Ascending aorta (tissue), 2 donors: ENCODE measurements at places on chromosomes 1 and 21. TPM values are rescaled to one million over a fixed set of nuclear protein-coding genes. Genes with fewer than 3 reads are reported as not detected.

- H3K4me3 ChIP-seq: no peak overlapping the region
- no peaks in the 10 kb centered on the region for H3K4me1 ChIP-seq
- no peak overlapping the region for H3K27ac ChIP-seq
- H3K36me3 ChIP-seq: no peaks in the 10 kb centered on the region
- no peaks in the 10 kb centered on the region for H3K27me3 ChIP-seq
- peak; percentile 2 for DNase-seq
Observed at GRCh38 chr1:38603907-38604306, 255.7 kb downstream of the RRAGC start.

GRCh38 chr1:168628807-168629206 is 52.4 kb downstream of the XCL1 start:
- H3K27ac ChIP-seq: no peak overlapping the region
- no peaks in the 10 kb centered on the region for H3K27me3 ChIP-seq
- no peaks in the 10 kb centered on the region for H3K36me3 ChIP-seq
- no peak for DNase-seq
- H3K4me3 ChIP-seq: no peak overlapping the region

DNA sequence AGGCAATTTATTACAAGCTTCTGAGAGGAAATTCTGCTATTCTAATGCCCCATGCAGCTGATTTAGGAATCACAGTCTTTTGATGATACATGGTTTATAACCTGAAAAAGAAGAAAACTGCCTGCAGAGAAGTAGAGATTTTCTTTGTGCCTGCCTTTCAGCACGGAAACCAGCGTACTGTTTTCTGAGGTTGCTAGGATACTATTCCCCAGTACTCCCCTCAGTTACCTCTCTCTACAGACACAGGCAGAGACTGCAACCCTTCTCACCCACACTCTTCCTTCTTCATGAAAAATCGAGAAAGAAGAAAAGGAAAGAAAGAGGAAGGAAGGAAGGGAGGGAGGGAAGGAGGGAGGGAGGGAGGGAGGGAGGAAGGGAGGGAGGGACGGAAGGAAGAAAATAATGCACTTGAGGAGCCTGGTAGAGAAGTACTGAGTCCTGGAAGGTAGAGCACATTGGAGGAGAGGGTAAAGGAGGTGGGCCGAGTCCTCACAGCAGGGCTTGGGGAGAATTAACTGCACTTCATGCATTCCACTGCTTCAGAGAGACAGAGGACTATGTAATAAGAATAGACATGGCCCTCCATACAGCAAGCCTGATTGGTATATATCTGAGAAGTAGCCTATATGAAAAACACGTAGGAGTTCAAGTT is 21.9 kb downstream of the RGS2 start:
- DNase-seq: no peak
- H3K4me3 ChIP-seq: no peak overlapping the region
- no peaks in the 10 kb centered on the region for H3K36me3 ChIP-seq
- H3K27ac ChIP-seq: no peak overlapping the region
- H3K27me3 ChIP-seq: no peaks in the 10 kb centered on the region
- no peaks in the 10 kb centered on the region for H3K4me1 ChIP-seq

ABCB10 gene
- total RNA-seq: 25.2 TPM

- no peak overlapping the region for H3K27ac ChIP-seq
- DNase-seq: no peak
- H3K27me3 ChIP-seq: no peaks in the 10 kb centered on the region
- peaks cover 8% of the 10 kb centered on the region for H3K4me1 ChIP-seq
Observed at GRCh38 chr21:39080366-39080765, 102.9 kb downstream of the PSMG1 start.

TCP10L gene
- total RNA-seq: 3.9 TPM

RIPPLY3 gene
- total RNA-seq: not detected

GBP6 gene
- not detected for total RNA-seq

DNA sequence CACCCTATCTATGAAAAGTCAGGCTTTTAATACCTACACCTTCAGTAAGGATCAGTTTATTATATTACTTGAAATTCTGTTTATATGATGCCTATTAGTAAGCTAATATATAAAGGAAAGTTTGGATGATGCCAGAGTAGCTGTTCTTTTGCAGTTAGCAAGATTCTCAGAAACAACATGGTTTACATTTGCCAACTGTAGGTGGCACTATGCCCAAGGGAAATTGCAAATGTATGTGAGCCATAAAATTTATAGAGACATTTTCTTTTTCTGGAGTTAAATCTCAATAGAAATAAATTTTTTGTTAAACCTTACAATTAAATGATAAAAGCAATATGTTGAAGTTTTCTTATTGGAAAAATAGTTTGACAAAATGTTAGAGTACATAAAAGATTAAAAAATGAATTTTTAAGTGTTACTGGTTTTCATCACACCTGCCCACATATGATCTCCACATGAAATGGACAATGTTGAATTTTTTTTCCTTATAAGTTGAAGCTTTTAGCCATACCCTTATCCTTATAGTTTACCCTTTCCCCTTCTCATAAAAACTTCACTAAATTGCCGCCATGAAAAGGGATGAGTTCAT is 32.1 kb upstream of the EPHX4 start:
- H3K27me3 ChIP-seq: no peaks in the 10 kb centered on the region
- no peak overlapping the region for H3K4me3 ChIP-seq
- H3K4me1 ChIP-seq: no peaks in the 10 kb centered on the region
- DNase-seq: no peak
- no peaks in the 10 kb centered on the region for H3K36me3 ChIP-seq
- no peak overlapping the region for H3K27ac ChIP-seq
